Dorsolateral prefrontal cortex (tissue), 122 donors: ENCODE measurements at places on chromosomes 13 and 19. TPM values are rescaled to one million over a fixed set of nuclear protein-coding genes. Genes with fewer than 3 reads are reported as not detected.

The LIM2 gene
- total RNA-seq, result not detected

The MYADM gene
- total RNA-seq, result 81.8 TPM

The EFNA2 gene
- total RNA-seq, result 2.3 TPM

The SIGLEC8 gene
- 6.4 TPM for total RNA-seq

The IGFL3 gene
- total RNA-seq, result not detected

The C5AR1 gene
- total RNA-seq, result 4.0 TPM
